ENCODE measurements at places on chromosomes 16 and 17.

- no peak for DNase-seq
These were observed 3.1 kb upstream of the BANP start for GRCh38 chr16:87948119-87948545.

GRCh38 chr16:4415538-4416199 is 727 bp downstream of the CORO7 start:
- DNase-seq, result peak; percentile 47

GRCh38 chr16:13351181-13351580 is 449.8 kb downstream of the SHISA9 start:
- no peak for DNase-seq

GRCh38 chr17:63998050-63998720 is at the start of gene PRR29:
TSS of gene PRR29 (plus strand) at chr17:63998351. CDS start at chr17:63998365, 14 bp downstream.
- DNase-seq, result peak; percentile 62

- no peak for DNase-seq
These were observed 17.5 kb upstream of the CBX8 start for GRCh38 chr17:79814127-79814973.

DNA sequence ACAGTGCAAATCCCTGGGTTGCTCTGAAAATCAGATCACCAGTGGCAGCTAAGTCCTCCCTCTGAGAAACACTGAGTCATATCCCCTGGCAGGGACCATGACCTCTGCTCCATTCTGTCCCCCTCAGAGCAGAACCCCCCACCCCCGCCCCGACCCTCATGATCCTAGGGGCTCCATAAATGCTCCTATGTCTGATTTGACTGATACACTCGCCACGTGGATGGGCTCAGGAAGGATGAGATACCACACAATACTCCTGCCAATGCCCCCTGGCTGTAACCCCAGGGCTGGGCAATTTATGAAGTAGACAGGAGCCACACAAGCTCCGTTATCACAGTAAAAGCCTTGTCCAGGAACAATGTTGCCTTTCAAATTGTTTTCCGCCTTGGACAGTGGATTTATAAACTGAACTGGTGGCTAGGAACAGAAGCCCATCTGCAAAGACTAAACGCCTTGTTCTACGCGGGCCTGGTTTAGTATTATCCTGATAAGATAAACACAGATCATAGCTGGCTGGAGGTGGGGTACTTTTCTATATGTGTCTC is 394.8 kb downstream of the SLC39A11 start:
- no peak for DNase-seq

- no peak for DNase-seq
These were observed 10.7 kb downstream of the CACNA1H start for GRCh38 chr16:1163567-1164055.

DNA sequence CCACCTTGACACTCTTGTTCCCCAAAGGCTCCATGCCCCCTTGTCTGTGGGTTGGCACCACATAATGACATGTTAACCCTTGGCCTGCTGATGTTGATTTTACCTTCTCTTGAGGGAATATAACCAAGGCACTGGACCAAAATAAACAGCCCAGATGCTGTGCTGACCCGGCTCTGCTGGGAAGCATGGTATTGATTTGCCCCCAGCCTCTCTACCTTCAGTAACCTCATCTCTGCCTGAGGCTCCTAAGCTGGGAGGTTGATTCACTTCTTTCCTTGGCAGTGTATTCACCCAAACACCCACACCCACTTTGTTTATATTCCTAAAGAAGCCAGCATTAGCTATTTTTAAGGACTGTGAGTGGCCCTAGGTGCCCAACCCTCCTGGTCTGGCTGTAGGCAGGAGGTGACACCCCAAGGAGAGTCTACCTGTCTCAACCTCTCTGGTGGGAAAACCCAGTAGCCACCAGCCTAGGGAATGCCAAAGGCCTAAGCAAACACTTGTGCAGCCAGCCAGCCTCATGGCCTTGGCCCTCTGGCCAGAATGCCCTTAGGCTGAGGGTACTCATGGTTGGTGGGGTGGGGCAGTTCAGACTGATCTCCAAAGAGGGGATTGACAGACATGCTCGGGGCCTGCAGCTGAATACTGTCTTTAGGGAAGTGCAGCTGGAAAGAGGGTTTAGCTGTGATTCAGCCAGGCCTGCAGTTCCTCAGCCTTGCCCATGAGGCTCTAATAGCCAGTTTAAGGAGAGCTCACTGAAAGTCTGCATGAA is 42.7 kb downstream of the GNAO1 start:
- no peak for DNase-seq

GRCh38 chr17:1435326-1435725 is 20.7 kb downstream of the CRK start:
- no peak for DNase-seq

- no peak for DNase-seq
These were observed 81.8 kb upstream of the RCVRN start for GRCh38 chr17:9986754-9987382.

DNA sequence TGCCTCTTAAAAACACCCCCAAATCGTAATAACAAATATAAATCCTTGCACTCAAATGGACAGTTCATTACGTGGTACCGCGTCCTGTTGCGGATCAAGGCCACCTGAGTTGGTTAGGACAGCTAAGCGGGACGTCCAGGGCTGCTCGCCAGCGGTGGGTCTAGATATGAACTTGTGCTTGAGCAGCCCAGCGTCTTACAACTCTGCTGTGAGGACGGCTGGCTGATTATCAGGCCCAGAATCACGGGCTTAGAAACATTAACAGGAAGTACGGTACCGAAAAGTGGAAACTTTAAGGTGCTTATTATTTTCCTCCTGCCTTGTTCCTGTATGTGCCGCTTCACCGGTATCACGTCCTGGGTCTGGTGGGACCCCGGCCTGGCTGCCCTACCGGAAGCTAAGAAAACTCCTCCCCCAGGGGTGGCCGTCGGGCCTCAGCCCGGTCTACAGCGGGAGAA is 832 bp upstream of the SRRM2 start:
- DNase-seq, result no peak

GRCh38 chr16:9903-10665 is 43.3 kb downstream of the POLR3K start:
- no peak for DNase-seq

DNA sequence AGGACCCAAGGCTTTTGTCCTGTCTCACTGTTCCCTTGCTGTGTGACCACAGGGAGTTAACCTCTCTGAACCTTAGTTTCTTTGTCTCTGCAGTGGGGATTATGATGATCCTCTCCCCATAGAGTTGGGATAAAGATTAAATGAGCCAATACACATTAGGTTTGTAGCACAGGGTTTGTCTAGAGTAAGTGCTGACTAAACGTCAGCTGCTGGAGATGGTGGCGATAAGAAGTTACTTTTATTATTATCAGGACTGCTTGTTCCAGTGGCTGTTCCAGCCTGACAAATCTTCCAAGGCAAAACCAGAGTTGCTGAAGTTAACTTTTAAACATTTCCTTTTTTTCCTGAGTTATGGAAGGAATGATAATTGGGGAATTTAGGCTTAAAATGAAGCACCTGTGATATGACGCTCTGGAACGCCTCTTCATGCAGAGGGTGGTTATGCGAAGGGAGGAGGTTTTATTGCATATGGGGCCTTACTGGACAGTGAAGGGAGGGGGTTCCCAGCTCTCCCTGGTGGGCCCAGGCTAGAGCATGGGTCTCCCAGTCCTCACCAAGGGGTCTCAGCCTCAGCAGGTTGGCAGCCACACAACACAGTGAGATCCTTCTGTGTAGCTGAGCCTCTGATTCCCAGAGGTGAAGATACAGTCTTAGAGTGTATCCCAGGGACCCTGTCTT is 35.8 kb downstream of the PLCG2 start:
- no peak for DNase-seq

DNA sequence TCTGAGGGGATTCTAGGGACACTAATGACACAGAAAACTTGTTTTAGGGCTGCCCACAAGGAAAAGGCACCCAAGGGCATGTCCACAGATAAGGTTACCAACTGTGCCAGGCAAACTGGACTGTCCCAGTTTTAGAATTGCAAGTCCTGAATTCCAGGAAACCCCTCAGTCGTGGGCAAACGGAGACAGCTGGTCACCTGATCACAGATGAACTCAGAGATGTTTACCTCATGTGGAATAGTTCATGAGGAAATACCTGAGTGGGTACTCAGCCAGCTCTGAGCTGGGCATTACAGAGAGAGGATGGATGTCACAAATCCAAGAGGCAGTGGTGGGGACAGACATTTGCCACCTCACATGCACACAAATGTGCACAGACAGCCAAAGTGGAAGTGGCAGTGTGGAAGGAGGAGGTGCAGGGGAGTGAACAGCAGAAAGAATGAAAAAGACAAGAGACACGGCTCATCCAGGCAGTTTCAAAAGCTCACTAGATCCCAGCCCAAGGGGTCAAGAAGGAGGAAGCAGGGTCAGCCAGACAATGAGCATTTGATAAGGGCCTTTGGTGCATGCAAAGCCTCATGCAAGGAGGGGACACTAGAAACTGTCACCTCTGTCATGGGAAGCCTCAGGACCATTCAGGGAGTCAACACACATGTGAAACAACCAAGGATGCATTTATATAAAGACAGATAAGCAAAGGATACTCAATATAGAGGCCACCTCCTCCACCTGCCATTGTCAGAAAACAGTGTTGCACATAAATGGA is 24.8 kb downstream of the TTLL6 start:
- no peak for DNase-seq

- DNase-seq, result no peak
These were observed 156.1 kb upstream of the CACNG5 start for GRCh38 chr17:66678827-66679226.

DNA sequence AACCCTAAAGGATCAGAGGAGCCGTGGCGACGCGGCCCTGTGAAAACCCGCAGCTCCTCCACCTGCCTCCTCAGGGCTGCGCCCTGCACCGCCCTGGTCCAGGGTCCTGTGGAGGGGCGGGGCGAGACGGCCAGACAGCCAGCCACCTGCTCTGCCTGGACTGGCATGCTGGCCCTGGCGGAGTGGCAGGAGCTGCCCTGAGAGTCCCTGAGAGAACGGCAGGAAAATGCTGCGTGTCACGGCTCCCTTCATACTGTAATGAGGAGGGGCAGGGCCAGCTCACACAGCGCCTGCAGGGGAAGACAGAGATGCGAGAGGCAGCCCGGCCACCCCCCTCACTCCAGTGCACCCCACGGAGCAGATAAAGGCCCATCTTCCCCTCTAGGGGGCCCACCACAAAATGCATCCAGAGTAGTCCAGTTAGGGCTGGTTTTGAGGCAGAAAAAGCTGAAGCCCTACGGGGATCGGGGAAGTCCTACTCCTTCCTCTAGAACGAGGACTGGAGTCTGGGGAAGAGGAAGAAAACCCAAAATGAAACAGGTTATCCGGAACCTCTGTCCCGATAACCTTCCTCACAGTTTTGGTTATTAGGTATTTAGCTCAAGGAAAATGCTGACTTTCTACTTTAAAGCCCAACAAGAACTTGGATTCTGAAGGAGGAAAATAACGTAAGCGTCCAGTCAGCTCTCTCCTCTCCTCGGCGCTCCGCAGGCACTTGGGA is 97.6 kb upstream of the DNAH17 start:
- DNase-seq, result no peak

DNA sequence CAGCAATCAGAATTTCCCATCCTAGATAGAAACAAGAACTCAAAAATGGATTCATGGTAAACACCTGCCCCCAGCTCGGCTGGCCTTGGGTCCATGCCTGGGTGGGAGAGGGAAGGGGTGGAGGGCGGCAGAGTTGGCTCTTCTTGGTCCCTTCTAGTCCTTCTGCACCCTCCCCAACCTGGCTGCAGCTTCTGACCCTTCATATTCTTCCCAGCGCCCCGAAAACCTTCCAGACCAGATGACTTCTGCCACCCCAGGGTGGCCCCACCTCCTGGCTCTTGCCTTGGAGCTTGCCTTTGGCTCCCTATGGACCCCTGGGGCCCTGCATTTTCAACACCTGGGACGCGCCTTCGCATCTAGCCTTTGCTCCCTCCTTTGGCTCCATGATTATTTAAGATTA is 5.4 kb upstream of the GJD3 start:
- no peak for DNase-seq

GRCh38 chr17:45814622-45815606 is 29.8 kb upstream of the SPPL2C start:
- no peak for DNase-seq

- no peak for DNase-seq
These were observed 805.6 kb upstream of the EEF2KMT start for GRCh38 chr16:5903153-5903552.

DNA sequence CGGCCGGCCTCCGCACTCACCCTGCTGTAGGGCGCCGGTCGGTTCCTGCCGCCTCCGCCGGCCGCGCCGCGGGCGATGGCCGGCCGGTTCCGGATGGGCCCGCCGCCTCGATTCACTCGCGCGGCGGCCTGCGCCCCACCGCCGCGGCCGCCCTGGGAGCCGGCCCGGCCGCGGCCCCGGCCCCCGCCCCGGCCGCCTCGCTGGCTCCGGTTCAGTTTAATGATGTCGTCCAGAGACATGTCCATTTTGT is 158 bp downstream of the ALYREF start:
- no peak for DNase-seq

- DNase-seq, result no peak
These were observed 3.7 kb downstream of the GUCY2D start for GRCh38 chr17:8005967-8006730.

GRCh38 chr17:15273141-15273793 is 8.1 kb upstream of the PMP22 start:
- no peak for DNase-seq

GRCh38 chr16:22162656-22163009 is 327 bp downstream of the SDR42E2 start:
- DNase-seq, result no peak

DNA sequence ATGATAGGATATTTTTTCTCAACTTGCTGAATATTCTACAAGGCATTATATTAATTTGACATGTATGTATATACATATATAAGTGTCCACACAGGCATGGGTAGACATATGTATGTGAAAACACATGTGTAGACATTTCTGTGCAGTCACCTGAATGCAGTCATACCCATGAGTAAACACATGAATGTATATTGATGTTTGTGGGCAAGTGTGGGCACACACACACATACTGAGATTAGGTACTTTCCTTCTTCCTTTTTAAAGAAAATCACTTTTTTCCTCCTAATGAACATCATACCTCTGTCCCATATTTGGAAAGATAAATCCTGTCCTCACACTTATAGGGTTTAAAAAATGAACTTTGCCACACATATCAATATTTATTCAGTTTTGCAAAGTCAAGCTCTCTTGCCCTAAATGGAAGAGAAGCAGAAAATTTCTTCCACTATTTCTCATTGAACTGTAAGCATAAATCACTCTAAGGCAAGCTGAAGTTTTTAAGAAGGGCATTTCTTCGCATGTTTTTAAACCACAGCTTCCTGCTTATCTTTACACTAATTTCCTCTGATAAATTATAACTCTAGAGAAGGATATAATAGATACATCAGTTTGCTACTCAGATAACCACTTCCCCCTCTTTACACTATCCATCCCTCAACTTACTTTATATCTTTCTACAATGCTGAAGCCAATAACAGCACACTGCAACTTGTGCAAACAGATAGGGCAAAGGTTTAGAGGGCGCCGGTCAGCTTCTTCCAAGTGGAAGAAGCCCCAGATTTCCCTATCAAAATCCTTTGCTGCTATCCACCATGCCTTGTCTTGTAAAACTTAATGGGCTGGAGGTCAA is 49.6 kb upstream of the LRRC37A3 start:
- DNase-seq, result no peak

DNA sequence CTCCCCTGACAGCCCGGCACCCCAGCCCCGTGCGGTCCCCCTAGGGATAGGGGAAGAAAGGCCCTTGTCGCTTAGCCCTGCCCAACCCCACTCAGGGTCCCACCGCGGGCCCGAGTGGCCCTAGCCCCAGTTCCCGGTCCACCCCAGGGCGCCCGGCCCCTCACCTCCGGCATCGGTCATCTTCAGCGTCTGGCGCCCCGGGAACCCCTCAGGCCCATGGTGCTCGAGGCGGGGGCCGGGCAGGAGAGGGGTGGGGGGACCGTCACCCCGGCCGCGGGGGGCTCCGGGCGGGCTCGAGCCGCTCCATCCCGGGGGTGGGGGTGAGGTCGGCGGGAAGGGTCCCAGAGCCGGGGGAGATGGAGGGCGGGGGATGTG is 620 bp downstream of the SAMD14 start:
- no peak for DNase-seq
